Fibroblast of skin of left biceps (primary cell): ENCODE measurements at places on chromosomes 12 and 14.

GRCh38 chr12:14949631-14950030, 11.3 kb upstream of the ERP27 start:
- no peak for DNase-seq

DNA sequence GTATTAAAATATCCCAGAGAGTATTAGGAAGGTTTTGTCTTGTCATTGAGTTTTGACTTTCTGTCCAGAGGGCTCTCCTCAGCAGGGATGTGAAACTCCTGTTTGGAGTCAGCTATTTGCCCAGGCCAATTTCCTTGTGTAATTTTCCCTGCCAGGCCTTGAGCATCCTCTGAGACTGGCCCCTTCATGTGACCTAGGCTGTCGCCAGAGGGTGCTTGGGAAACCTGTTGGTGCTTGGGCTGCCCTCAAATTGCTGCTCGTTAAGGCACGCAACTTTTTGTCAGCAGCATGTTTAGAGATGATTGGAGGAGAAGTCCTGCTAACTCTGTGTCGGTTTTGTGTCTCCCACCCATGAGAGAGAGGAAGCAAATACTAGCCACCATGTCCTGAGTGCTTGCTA, 39.1 kb downstream of the IQSEC3 start:
- DNase-seq = no peak

DNA sequence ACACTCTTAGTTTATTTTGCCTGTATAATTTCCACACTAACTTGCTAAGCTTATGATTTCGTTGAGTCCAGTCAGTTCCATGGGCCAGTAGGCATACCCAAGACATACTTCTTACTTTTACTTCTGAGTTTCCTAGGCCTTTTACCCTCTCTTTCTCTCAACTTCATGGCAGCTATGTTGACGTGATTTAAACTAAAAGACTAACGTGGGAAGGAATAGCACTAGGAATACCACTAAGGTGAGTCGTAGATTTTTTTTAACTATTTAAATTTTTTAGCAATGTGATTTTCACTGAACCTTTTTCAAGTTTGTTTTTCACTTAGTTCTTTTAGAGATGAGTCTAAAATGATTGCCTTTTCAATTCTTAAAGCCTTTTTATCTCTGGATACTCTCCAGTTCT, 793.5 kb upstream of the NOVA1 start:
- no peak for DNase-seq

DNA sequence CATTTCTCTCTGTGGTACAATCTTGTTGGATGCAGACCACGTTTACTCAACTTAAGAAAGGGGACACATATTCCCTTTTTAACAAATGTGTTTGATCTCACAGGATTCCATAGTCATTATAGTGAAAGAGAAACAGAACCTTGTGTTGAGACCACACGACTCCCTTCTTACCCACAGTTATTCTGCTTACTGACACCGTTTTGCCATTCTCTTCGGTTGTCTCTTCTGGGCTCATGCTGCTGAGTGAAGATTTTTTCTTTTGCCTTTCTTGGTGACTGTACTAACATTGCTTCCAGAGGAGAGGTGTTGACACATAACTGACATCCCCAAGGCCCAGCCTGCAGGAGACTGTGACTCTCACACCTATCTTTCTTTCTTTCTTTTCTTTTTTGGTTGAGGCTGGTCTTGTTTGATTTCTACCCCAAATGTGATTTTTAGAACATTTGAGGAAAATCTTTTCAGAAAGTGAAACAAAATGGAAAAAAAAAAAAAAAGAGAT, 61.2 kb upstream of the OTOGL start:
- DNase-seq = no peak

GRCh38 chr14:93804654-93805053, 16.4 kb upstream of the PRIMA1 start:
- no peak for DNase-seq

- DNase-seq = no peak
Observed at GRCh38 chr14:35534208-35534872, 376 bp downstream of the INSM2 start.

- no peak for DNase-seq
Observed at GRCh38 chr14:74083784-74084276, 423 bp downstream of the ALDH6A1 start.

- no peak for DNase-seq
Observed at GRCh38 chr12:46198913-46199312, 69.9 kb downstream of the SLC38A1 start.

GRCh38 chr12:99769396-99769980, 121.9 kb downstream of the GARIN6 start:
- DNase-seq = no peak

- DNase-seq = no peak
Observed at GRCh38 chr12:53200107-53200457, 7.0 kb downstream of the ITGB7 start.
